ENCODE measurements at places on chromosomes 2 and 18.

DNA sequence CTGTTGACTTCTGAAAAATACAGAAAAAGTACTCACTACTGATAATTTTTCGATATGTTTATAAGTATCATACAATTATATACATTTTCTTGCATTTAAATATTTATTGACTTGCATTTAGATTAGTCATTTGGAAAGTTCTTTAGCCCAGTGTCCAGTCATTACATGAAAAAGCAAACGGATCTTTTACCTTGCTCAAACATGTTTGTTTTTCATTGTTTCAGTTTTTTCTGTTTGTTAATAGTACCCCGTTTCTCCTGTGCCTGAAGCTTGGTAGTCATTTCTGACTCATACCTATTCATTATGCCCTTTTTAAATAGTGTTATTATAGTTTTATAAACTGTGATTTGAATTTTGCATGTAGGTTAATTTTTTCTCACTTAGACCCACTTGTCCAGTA is 28.1 kb downstream of the CEP192 start:
- no peak for DNase-seq

DNA sequence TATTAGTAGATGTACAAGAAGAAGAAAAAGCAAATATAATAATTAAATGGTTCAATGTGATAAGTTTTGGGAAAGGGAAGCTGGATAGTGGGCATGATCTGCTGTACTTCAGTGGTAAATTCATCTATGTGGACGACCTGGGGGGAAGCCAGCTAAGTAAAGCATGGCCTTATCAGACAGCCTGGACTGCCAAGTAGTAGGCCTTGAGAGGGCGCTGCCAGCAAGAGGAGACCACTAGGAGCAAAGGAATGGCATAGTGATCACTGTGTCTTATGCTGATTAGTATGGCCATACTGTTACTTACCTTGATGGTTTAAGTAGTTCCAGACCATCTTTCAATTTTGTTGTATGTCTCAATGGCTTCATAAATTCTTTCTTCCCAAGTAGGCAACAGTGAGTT is 287.6 kb downstream of the SETBP1 start:
- no peak for DNase-seq

GRCh38 chr2:79511320-79511951 is 1.4 kb upstream of the CTNNA2 start:
- DNase-seq: no peak

- no peak for DNase-seq
Measured at GRCh38 chr2:178514664-178515063, 34.4 kb downstream of the PLEKHA3 start.

- DNase-seq: no peak
Measured at GRCh38 chr2:31476511-31477180, 62.1 kb upstream of the XDH start.

Measured in stimulated activated CD8-positive, alpha-beta memory T cell treated with anti-CD3 and anti-CD28 coated beads, Interleukin-15, amount 100 ng/mL, for 4 hours (primary cell).